ENCODE measurements at places on chromosomes 16 and 17.

DNA sequence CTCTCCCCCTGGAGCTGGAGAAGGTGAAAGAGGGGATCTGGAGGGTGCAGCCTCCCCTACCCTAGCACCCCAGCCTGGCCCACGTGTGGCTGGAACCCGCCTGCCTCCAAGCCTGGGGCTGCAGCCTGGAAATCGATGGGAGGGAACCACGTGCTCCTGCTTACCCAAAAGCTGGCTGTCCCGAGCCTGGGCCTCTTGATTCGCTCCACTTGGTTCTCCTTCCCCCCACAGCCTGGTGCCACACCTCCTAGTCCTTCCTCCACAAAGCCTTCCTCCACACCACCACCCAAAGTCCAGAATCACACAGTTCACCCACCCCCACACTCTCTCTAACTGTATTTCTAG lies 29.3 kb downstream of the CFAP20 start:
- no peak for DNase-seq

DNA sequence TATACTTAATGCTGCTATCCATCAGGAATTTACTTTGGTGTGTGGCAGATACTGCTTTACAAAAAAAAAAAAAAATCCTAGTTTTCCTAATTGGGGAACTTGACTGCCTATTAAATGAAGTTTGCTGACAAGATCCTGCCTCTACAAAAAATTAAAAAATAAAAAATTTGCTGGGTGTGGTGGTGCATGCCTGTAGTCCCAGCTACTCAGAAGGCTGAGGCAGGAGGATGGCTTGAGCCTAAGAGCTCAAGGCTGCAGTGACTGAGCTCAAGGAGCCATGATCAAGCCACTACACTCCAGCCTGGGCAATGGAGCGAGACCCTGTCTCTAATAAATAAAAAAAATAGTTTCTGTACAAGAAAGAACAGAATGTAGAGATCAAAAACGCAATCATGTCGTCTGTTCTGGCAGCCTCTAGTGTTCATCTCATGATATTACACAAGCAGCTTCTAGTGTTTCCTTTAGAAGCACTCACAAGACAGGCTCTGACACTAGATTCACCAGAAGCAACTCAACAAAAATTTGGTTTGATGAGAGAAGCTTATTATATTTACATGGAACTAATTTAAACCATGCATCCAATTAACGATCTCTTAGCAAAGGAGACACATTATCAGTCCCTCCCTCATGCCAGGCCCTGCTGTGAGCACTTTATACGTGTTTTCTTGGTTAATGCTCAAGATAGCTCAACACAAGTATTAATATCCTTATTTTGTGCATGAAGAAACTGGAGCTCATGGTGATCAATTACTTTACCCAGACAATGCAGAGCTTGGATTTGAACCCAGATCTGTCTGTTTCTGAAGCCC lies 6.8 kb upstream of the KRTAP17-1 start:
- peak; percentile 51 for DNase-seq

GRCh38 chr16:72787514-72788268 lies 260.2 kb downstream of the ZFHX3 start:
- DNase-seq = peak; percentile 71

GRCh38 chr17:30376621-30377452 lies 1.9 kb upstream of the CPD start:
- no peak for DNase-seq

- DNase-seq = no peak
Observed at GRCh38 chr16:23567602-23568001, 10.1 kb downstream of the UBFD1 start.

DNA sequence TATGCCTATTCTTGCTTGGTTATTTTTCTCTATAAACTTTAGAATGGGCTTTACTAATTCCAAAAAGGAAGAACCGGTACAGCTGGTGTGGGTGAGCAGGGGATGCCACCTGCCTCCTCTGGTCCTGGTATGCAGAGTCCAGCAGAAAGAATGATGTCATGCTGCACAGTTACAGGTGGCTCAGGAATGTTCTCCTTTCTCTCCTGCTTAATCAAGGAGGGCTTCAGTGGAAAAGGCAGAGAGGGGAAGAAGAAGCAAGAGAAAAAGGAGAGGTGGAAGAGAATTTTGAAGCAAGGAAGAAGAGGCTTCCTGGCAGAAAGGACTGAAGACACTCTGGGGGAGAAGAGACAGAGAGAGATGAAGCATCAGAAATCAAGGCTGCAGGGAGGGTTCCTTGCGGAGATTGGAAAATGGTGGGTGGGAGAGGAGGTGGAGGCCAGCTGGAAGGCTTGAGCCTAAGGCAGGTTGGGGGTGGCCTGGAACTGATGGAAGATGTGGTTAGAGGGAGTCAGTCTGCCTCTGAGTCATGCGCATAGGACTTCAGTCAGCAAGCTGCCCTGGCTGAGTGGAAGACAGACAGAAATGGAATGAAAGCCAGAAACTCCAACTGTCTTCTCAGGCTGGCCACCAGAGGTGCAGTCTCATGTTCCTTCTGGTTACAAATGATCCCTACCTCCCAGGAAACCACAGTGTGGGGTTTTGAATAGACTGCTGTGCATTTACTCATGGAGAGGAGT lies 64.6 kb upstream of the CRHR1 start:
- DNase-seq = no peak

DNA sequence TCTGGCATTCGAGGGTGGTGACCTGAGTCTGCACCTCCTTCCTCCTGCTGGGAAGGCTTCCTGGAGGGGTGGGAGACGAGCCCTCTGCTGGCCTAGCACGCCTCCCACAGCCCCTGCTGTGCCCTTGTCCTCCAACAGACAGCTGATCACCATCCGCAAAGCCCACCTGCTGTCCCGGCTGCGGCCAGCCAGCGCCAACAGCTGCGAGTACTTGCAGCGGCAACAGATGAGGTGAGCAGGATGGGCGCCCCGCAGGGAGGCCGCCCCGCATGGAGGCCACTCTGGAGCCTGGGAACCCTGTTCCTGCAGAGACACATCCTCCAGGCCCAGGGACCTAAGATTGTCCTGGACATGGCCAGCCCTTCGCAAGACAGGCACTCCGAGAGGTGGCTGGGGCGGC lies 21.6 kb downstream of the UBALD1 start:
- no peak for DNase-seq

DNA sequence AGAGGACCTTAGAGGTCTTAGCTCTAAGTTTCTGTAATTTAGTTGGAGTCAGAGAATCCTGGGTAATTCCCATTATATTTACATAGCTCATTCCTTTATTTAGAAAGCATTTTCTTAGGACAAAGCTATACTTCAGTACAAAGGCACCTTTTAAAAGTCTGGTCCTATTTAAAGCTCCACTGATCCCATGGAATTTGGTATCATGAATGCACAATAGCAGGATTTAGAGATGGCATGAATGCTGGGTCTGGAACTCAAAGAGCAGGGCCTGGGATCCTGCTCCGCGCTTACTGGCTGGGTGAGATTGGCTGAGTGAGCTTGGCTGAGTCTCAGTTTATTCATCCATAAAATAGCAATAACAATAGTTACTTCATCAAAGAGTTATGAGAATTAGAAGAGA lies 4.8 kb downstream of the KRT23 start:
- no peak for DNase-seq

GRCh38 chr17:6574687-6575595 lies 18.6 kb upstream of the PITPNM3 start:
- peak; percentile 69 for DNase-seq
